RWPE2 (cell line): ENCODE measurements at places on chromosomes 5 and 9.

GRCh38 chr5:130885027-130885426, 280.0 kb downstream of the HINT1 start:
- no peaks in the 10 kb centered on the region for H3K36me3 ChIP-seq
- H3K4me1 ChIP-seq: no peaks in the 10 kb centered on the region
- DNase-seq: no peak
- no peak overlapping the region for H3K4me3 ChIP-seq

GRCh38 chr9:124274226-124274625, 16.5 kb downstream of the NEK6 start:
- no peaks in the 10 kb centered on the region for H3K27me3 ChIP-seq
- H3K4me1 ChIP-seq: peaks cover 3% of the 10 kb centered on the region
- no peak overlapping the region for H3K27ac ChIP-seq
- peaks cover 61% of the 10 kb centered on the region for H3K36me3 ChIP-seq
- no peak for DNase-seq
- no peak overlapping the region for H3K4me3 ChIP-seq

- H3K27me3 ChIP-seq: no peaks in the 10 kb centered on the region
- DNase-seq: no peak
- H3K4me1 ChIP-seq: no peaks in the 10 kb centered on the region
Observed at GRCh38 chr9:78103971-78104433, 72.4 kb upstream of the GNAQ start.

- H3K27ac ChIP-seq: no peak overlapping the region
- no peaks in the 10 kb centered on the region for H3K27me3 ChIP-seq
- H3K4me3 ChIP-seq: no peak overlapping the region
- no peaks in the 10 kb centered on the region for H3K36me3 ChIP-seq
- no peak for DNase-seq
Observed at GRCh38 chr9:88579050-88579715, 44.2 kb downstream of the NXNL2 start.

GRCh38 chr5:10556893-10557746, 6.8 kb upstream of the ANKRD33B start:
- H3K4me1 ChIP-seq: peaks cover 34% of the 10 kb centered on the region
- no peak for DNase-seq
- no peak overlapping the region for H3K4me3 ChIP-seq
- H3K27me3 ChIP-seq: no peaks in the 10 kb centered on the region
- H3K27ac ChIP-seq: no peak overlapping the region
- no peaks in the 10 kb centered on the region for H3K36me3 ChIP-seq

DNA sequence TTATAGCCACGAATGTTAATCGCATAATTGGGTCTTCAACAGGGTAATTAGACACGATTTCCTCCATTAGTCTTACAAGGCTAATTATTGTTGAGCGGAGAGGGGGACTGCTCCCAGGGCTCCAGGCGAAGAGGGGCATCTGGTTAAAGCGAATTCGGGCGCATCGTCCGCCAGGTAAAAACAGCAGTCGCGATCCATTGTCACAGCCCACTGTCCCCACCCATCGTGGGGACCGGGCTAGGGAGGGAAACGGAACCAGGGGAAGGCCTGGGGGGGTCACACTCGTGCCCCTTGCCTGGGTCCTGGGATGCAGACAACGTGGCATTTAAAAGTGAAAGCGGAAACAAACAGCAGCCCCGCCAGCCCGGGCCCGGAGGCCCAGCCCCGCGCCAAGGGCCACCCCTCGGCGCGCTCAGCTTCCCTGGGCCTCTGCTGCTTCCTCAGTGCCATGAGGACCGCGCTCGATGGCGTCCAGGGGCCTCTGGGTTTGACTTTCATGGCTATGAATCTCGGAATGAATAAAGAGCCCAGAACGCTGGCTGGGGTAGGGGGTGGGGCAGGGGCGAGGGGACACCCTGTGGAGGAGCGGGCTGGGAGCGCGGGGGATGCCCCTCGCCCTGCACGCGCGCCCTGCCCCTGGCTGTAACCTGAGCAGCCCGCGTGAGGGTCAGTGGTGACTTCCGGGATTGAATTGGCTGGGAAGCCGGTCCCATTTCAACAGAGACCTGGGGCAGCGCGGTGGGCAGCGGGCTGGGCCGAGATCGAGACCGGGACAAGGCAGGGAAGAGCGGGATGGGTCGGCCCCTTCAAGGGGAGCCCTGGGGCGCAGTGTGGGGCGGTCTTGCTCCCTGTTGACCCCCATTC, 99.9 kb downstream of the GTF3C4 start:
- H3K27me3 ChIP-seq: no peaks in the 10 kb centered on the region
- no peaks in the 10 kb centered on the region for H3K36me3 ChIP-seq
- H3K4me3 ChIP-seq: peak overlapping the region; percentile 61
- H3K4me1 ChIP-seq: no peaks in the 10 kb centered on the region
- DNase-seq: no peak
- H3K27ac ChIP-seq: peak overlapping the region; percentile 8

- H3K4me3 ChIP-seq: no peak overlapping the region
- H3K27me3 ChIP-seq: no peaks in the 10 kb centered on the region
- peaks cover 11% of the 10 kb centered on the region for H3K4me1 ChIP-seq
- DNase-seq: no peak
- no peak overlapping the region for H3K27ac ChIP-seq
Observed at GRCh38 chr5:81817980-81818379, 67.1 kb upstream of the SSBP2 start.

DNA sequence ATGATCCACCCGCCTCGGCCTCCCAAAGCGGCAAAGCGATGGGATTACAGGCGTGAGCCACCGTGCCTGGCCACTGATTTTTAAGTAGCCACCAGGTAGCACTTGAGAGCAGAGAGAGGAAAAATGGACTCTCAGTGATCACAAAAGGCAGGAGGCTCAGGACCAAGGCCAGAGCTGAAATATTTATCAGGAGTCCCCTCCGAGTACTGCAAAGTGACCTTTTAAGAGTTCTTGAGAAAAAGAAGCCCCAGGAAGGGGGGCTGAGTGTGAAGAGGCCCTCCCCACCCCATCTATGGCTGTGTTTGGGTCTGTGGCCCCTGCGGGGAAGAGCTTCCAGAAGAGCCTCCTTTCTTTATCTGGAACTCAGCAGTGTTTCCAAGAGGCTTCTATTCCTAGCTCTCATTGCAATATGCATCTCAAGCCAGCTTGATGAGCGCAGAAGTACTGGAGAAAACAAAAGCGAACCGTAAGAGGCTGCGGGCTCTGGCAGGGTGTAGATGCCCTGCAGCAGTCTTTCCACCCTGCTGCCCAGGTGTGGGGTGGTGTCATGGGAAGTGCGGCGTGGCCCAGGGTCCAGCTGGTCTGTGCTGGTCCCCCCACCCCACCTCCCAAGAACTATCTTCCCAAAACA, 75.5 kb upstream of the CDK20 start:
- H3K27me3 ChIP-seq: no peaks in the 10 kb centered on the region
- H3K36me3 ChIP-seq: no peaks in the 10 kb centered on the region
- DNase-seq: no peak
- H3K4me1 ChIP-seq: no peaks in the 10 kb centered on the region

DNA sequence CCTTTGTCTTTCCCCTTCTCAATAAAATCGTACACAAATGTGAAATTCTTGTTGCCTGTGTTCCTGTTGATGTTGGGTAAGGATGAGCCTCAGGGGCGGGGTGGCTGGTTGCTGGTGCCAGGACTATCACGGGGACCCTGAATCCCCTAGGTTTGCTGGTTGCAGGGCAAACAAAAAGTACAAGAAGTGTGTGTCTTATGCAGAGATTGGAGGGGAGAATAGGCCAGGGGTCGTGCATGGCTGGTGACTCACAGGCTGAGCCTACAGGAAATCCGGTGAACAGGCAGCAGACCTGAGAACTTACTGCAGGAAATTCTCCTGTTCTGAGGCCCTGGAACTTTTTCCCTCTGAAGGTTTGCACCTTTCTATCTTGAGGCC, 5.5 kb downstream of the ANXA2R start:
- H3K4me1 ChIP-seq: peaks cover 8% of the 10 kb centered on the region
- H3K36me3 ChIP-seq: no peaks in the 10 kb centered on the region
- no peak for DNase-seq
- H3K27me3 ChIP-seq: no peaks in the 10 kb centered on the region
- H3K4me3 ChIP-seq: no peak overlapping the region

- no peaks in the 10 kb centered on the region for H3K27me3 ChIP-seq
- no peak overlapping the region for H3K27ac ChIP-seq
- no peak overlapping the region for H3K4me3 ChIP-seq
- DNase-seq: no peak
- peaks cover 9% of the 10 kb centered on the region for H3K4me1 ChIP-seq
Observed at GRCh38 chr5:55903121-55903701, 52.1 kb downstream of the IL31RA start.

- peaks cover 8% of the 10 kb centered on the region for H3K4me1 ChIP-seq
- no peaks in the 10 kb centered on the region for H3K36me3 ChIP-seq
- H3K27me3 ChIP-seq: no peaks in the 10 kb centered on the region
- no peak overlapping the region for H3K4me3 ChIP-seq
Observed at GRCh38 chr9:4119778-4120554, 179.9 kb downstream of the GLIS3 start.

DNA sequence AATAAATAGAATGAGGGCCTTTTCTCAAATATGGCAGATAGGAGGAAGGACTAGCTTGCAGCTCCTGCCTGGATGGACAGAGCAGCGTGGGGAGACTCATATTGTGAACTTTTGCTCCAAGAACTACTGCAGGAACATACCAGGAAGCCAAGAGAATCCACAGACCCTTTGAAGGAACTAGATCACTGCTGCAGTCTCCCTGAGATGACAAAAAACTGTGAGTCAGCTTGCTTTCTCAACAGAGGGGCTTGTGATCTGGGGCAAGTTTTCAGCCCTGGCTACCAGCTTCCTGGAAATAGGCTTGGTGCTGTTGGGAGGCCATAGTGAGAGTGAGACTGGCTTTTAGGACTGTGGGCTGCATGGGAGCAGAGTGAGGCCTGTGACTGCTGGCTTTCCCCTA, 170.6 kb upstream of the TRIM32 start:
- no peak for DNase-seq
- no peaks in the 10 kb centered on the region for H3K27me3 ChIP-seq
- H3K4me1 ChIP-seq: no peaks in the 10 kb centered on the region
- no peak overlapping the region for H3K27ac ChIP-seq
- H3K36me3 ChIP-seq: no peaks in the 10 kb centered on the region

GRCh38 chr9:117462861-117463260, 48.0 kb upstream of the ASTN2 start:
- no peaks in the 10 kb centered on the region for H3K4me1 ChIP-seq
- no peak for DNase-seq
- H3K4me3 ChIP-seq: no peak overlapping the region
- H3K27me3 ChIP-seq: no peaks in the 10 kb centered on the region
- H3K27ac ChIP-seq: no peak overlapping the region

- peaks cover 30% of the 10 kb centered on the region for H3K4me1 ChIP-seq
- H3K36me3 ChIP-seq: 0 out of 2 replicates have a peak, but pooled peaks cover 13% of the 10 kb centered on the region
- no peak overlapping the region for H3K4me3 ChIP-seq
- no peak for DNase-seq
- H3K27ac ChIP-seq: no peak overlapping the region
- H3K27me3 ChIP-seq: no peaks in the 10 kb centered on the region
Observed at GRCh38 chr5:150647275-150648251, 7.1 kb downstream of the SYNPO start.

DNA sequence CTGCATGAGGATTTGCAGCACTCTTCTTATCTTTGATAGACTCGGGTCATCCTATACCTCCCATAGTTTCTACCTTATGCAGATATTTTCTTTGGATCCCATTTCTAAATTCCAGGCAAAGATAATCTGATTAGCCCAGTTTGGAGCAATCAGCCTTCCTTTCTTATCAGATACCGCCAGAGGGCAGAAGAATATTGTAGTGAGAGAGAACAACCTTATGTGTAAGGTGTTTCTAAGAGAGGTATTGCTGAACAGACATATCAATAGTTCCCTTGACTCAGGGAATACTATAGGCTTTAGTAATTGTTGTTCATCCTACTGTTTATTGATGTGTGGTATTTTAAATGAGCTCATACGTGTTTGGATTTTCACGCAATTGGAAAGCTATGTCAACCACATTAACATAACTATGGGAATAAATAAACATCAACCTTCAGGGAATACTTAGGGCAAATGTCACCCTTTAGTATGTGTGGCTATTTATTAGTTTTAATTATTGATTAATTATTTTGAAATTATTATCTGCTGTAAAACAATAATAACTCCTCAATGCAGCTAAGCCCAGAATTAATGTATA, 1435.2 kb upstream of the CDH9 start:
- no peaks in the 10 kb centered on the region for H3K4me1 ChIP-seq
- no peak overlapping the region for H3K4me3 ChIP-seq
- H3K36me3 ChIP-seq: no peaks in the 10 kb centered on the region
- no peak for DNase-seq
- no peak overlapping the region for H3K27ac ChIP-seq

- H3K27ac ChIP-seq: no peak overlapping the region
- DNase-seq: no peak
- no peaks in the 10 kb centered on the region for H3K4me1 ChIP-seq
- no peaks in the 10 kb centered on the region for H3K36me3 ChIP-seq
Observed at GRCh38 chr5:57450991-57451876, 31.4 kb downstream of the ACTBL2 start.

GRCh38 chr5:124973661-124974060, 227.2 kb upstream of the ZNF608 start:
- H3K27ac ChIP-seq: no peak overlapping the region
- DNase-seq: no peak
- no peaks in the 10 kb centered on the region for H3K4me1 ChIP-seq
- no peak overlapping the region for H3K4me3 ChIP-seq

DNA sequence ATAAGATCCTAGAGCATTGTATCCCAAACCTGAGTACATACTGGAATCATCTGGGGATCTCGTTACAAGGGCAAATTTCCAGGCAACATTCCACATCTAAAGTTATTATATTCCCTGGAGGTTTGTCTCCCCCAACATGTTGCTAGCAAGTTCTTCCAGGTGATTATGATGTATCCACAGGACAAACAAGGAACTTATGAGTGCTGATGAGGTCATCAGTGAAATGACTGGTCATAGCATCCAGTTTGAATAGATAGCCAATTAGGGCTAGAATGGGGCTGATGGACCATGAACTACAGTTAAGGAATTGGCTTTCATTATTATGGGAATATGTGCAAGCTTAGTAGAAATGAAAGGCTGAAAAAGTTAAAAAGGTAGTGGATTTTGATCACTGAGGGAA, 115.2 kb downstream of the CWC27 start:
- no peak for DNase-seq
- H3K27me3 ChIP-seq: no peaks in the 10 kb centered on the region
- H3K4me3 ChIP-seq: no peak overlapping the region
- no peak overlapping the region for H3K27ac ChIP-seq

DNA sequence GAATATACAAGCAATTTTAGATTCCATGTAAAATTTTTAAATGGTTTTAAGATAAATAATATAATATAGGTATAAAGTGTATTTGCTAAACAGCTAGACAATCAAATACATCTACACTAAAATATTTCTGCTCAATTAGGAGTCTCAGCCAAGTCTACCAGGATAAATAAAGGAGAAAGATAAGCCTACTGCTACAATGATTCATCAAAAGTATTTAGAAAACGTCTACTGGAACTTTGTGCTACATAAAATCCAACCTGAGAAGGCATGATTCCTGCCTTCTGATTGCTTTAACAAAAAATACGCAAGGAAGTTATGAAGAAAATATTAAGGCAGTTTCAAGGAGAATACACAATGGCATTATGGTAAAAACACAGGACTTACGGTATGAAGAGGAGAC, 570.6 kb downstream of the EFNA5 start:
- DNase-seq: no peak
- H3K4me1 ChIP-seq: no peaks in the 10 kb centered on the region
- no peaks in the 10 kb centered on the region for H3K36me3 ChIP-seq
- H3K27ac ChIP-seq: no peak overlapping the region

GRCh38 chr9:81578606-81579005, 110.7 kb downstream of the TLE1 start:
- peaks cover 2% of the 10 kb centered on the region for H3K4me1 ChIP-seq
- no peaks in the 10 kb centered on the region for H3K27me3 ChIP-seq
- no peak overlapping the region for H3K27ac ChIP-seq
- no peak overlapping the region for H3K4me3 ChIP-seq
